ENCODE measurements at places on chromosomes 13 and 19. TPM values are rescaled to one million over a fixed set of nuclear protein-coding genes. Genes with fewer than 3 reads are reported as not detected.
A peak's percentile ranks its signal among the peaks of the same experiment; 100 is the strongest.

DNA sequence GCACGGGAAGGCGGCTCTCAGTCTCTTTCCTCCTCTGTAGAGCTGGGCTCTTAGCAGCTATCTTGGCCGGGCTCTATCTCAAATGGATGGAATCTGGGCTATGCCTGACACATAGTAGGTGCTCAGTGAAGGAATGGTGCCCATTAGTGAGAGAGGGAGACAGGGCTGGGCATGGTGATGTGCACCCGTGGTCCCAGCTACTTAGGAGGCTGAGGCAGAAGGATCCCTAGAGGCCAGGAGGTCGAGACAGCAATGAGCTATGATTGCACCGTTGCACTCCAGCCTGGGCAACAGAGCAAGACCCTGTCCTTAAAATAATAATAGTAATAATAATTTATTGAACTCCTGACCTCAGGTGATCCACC, 14.7 kb downstream of the KLF2 start:
- DNase-seq = no peak

DNA sequence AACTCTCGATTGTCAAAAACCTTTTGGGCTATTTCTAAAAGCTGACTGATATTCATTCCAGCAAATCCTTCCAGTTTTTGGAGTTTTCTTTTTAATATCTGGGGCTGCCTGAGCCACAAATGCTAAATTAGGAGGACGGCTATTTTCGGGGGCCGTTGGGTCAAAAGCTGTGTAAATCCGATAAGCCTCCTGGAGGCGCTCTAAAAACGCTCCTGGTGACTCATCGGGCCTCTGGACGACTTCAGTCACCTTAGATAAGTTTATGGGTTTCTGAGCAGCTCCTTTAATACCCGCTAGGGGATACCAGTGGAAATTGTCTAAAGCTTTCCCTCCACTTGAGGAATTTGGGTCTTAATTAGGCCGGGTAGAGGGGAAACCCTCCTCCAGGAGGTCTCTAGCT, 66.4 kb downstream of the ZNF730 start:
- DNase-seq = no peak

GRCh38 chr13:76813891-76814290, 72.3 kb downstream of the KCTD12 start:
- no peak for DNase-seq

DNA sequence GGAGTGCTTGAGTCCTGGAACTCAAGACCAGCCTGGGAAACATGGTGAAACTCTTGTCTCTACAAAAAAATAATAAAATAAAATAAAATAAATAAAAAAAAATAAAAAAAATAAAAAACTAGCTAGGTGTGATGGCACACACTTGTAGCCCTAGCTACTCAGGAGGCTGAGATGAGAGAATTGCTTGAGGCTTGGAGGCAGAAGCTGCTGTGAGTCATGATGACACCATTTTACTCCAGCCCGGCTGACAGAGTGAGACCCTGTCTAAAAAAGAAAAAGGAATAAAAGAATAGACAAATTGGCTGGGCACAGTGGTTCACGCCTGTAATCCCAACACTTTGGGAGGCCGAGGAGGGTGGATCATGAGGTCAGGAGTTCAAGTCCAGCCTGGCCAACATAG, 1168.9 kb downstream of the SLITRK5 start:
- no peak for DNase-seq

DNA sequence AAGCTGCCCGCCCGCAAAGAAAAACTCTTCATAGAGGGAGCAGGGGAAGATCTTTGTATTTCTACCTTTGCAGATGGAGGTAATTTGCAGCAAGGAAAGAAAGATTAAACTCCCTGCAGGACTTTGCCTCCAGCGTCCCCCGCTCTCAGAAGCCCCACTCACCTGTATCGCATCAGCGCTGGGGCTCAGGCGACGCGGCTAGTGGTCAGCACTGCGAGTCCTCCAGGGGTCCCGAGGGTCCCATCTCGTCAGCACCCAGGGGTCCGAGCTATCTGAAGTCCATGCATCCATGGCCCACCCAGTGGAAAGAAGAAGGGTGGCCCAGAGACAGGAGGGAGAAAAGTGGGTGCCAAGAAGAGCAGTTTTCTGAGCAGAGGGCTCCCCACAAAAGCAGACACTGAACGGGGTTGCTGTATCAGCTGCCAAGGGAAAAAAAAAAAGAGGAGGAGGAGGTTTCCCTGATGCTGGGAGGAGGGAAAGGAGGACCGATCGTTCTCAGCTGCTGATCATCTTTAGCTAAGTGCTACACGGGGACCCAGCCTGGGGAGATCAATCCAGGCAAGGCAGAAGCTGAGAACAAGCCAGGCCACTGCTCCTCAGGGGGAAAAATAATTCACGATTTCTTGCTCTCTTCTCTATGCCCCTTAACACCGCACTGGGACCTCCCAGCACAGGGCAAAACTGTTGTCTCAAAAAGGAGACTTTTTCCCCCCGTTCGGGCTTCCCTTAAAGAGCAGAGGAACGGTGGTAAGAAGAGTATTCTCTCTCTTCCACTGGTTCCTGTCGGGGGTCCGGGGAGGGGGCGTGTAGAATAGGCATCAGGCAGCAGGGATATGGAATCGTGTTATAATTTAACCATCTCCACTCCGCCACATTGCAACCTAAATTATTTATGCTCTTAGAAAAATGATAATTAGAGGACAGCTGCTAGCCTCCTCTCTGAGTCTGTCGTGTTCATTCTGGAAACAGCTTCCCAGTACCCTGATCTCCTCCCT, 117.7 kb upstream of the CACNA1A start:
- DNase-seq = peak; percentile 64

DNA sequence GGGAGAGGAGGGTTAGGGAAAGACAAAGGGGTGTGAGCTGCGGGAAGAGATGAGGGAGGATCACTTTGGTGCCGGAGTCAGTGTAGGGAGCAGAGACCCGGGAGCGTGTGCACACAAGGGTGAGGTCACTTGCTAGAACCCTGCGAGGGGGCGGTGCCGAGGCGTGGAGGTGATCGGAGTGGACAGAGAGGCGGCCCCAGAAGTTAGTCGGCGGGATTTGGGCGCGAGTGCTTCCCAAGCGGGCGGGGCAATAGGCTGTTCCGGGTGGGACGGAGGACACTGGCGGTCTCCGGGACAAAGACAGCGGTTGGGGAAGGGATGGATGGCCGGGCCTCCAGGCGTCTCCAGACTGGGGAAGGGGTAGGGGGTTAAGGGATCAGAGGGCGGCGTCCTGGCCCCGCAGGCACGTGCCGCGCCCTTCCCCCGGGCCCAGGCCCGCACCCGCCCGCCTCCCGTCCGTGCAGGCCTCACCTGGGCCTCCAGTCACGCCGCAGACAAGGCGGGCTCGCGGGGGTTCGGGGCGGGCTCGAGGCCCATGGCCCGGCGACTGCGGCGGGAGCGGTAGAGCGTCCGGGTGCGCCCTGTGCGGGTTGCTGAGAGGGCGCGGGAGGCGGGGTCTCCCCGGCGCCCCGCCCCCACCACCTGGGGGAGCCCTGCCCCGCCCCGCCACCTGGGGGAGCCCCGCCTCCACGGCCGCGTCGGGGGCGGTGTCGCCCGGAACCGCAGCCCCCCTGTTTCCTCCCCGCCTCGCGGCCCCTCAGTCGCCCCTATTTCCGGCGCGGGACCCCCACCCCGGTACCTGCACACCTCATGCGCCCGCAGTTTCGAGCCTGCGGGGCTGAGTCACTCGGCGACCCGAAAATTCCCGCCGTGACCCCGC, at the start of gene LPAR2:
TSS of gene LPAR2 (minus strand) at position 600 of the 880 bp plus-strand sequence. CDS start 945 bp downstream, outside the sequence.
- DNase-seq = peak; percentile 91

GRCh38 chr13:43424412-43424811, 362.4 kb downstream of the ENOX1 start:
- DNase-seq = no peak

The IGLON5 gene
- total RNA-seq = 59.9 TPM

The MEX3D gene
- 96.7 TPM for total RNA-seq

The MAP2K2 gene
- 148 TPM for total RNA-seq
